ENCODE measurements at places on chromosomes 3 and 15. TPM values are rescaled to one million over a fixed set of nuclear protein-coding genes. Genes with fewer than 3 reads are reported as not detected.

LRRC49 gene
- 18.5 TPM for total RNA-seq

DNA sequence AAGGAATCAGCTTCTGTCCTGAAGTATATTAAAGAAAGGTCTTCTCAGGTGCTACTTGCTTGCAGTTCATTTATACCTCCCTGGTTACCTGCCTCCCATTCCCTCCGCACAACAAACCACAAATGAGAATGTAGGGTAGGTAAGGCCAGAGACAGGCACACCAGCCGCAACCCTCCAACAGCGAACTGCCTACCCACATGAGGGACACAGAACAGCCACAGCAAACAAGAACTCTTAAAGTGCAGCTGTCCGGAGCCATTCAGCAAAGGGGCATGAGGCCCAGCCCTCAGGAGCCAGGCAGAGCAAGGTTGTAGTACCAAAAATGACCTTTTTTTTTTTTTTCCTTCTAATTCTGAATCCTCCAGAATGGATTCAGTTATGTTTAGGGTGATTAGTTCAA lies 52.4 kb downstream of the SPSB4 start:
- DNase-seq, result peak; percentile 68

GRCh38 chr15:80059786-80060355 lies 395 bp downstream of the ZFAND6 start:
- DNase-seq, result peak; percentile 87

ITIH3 gene
- total RNA-seq, result 0.62 TPM

RAB27A gene
- 16.2 TPM for total RNA-seq

DNA sequence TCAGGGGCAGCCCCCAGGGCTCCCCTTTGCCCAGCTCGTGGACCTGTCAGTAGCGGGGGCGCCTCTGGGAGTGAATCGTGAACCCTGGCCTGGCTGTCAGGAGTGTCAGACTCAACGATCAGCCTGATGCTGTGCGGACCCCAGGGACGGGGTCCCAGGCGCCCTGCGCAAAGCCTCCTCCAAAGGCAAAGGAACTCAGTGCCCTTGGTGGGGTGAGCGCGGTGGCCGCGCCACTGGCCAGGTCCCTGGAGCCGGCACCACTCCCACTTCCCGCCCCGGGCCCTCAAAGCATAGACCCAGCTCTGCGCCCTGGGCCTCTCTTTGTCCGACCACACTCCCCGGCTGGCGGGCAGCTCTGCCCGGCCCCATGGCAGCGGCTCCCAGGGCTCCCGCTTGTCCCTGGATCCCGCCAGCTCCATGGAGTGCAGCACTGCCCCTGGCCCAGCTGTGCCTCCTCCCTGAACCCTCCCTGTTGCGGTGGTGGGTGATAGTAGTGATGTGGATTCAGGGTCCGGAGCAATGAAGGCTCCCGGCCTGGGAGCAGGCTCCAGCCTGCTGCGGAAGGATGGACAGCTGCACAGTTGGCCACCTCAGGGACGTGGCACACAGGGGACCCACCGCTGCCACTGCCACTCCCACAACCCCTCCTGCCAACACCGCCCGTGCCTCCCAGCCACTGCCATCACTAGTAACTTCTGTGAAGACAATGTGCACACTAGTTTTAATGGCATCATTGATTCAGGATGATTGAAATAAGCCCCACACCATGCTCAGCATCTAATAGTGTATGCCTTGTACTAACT lies 263.8 kb downstream of the ZBBX start:
- no peak for DNase-seq

CELSR3 gene
- 0.51 TPM for total RNA-seq

RBP2 gene
- not detected for total RNA-seq

DNA sequence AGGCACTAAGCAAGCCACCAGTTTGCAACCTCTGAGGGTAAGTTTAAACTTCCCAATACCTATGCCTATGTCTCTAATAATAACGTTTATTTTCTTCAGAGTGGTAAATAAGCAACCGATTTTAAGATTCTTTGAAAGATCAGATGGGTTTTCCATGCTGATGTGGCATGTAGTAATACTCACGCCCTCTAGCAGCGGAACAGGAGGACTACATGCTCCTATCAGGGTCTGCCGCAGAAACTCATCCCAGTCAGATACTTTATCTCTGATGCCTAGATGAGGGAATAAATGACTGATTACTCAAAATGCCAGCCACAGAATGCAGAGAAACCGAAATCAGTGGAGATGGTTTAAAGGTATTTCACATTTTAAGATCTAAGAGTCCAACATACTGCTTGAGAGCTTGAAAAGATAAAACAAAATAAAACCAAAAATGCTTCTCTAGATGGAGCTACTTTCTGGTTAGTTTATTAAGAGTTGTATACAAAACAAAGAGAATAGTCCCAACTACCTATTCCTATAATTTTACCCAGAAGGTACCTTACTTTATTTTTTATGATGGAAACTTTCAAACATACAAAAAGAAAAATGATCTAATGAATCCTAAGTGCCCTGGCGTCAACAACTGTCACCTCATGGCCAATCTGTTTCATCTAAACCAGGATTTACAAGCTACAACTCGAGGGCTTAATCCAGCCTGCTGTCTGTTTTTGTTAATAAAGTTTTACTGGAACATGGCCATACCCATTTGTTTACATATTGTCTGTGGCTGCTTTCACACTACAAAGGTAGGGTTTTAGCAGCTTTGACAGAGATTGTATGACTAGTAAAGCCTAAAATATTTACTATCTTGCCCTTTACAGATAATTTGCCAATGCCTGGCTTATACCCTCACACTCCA lies 37.5 kb upstream of the STIMATE start:
- DNase-seq, result peak; percentile 74

CCR1 gene
- total RNA-seq, result 1.2 TPM

GRCh38 chr15:51234176-51234927 lies 104.0 kb downstream of the CYP19A1 start:
- DNase-seq, result no peak

Measured in tongue (tissue), 3 donors.